NCI-H748 treated with DMSO at 0.1 percent for 48 hours (cell line): ENCODE measurements at places on chromosomes 16 and 17.

GRCh38 chr16:23354246-23354645 lies 52.1 kb downstream of the SCNN1B start:
- DNase-seq, result no peak

GRCh38 chr17:74290340-74290739 lies 16.3 kb downstream of the DNAI2 start:
- no peak for DNase-seq

DNA sequence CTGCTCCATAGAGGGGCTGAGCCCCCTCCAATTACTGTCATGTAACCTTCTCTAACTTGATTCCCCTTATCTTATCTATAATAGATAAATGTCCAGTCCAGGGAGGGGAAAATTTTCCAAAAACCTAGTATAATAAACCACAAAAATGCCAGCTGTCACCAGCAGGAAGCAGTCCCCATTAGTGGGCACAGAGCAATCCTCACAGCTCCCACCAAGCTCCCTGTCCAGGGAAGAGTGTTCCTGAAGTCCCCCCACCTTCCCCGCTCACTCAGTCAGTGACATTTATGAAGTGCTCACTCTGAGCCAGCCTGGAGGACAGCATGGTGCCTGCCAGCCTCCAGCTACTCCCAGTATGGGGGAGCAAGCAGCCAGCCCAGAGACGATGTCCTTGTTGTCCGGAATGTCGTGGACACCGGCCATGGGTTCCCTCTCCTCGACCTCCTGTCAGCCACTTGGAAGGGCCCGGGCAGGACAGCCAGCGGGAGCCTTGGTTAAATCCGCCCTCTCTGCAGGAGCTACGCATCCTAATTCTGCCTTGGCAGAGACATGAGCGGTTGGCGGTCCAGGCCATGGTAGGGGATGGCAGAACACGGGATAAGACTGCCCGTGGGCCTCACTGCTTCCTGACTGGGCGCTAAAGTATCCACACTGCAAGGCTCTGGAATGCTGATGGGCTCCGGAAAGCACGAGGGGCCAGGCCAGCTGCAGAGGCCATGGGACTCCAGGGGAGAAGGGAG lies 102.0 kb upstream of the CDH5 start:
- no peak for DNase-seq

DNA sequence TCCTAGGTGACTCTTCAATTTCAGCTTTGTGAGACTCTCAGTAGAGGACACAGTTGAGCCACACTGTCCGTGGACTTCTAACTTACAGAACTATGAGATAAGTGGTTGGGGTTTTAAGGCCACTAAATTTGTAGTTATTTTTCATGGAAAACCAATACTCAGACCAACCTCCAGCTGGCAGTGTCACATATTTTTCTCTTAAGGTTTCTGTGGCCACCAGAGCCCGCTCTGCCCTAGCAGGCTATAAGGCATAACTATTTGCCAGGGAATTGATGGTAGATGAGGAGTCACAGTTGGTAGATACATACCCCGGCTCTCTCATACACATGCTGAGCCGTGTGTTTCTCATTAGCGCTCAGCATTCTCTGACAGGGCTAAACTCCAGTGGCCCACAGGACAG lies 336.8 kb upstream of the MON1B start:
- DNase-seq, result no peak

- no peak for DNase-seq
Observed at GRCh38 chr17:61389670-61390478, 9.8 kb upstream of the TBX2 start.
